Spinal cord (tissue), 10 donors: ENCODE measurements at places on chromosomes 6 and 20. TPM values are rescaled to one million over a fixed set of nuclear protein-coding genes. Genes with fewer than 3 reads are reported as not detected.
A peak's percentile ranks its signal among the peaks of the same experiment; 100 is the strongest.

DNA sequence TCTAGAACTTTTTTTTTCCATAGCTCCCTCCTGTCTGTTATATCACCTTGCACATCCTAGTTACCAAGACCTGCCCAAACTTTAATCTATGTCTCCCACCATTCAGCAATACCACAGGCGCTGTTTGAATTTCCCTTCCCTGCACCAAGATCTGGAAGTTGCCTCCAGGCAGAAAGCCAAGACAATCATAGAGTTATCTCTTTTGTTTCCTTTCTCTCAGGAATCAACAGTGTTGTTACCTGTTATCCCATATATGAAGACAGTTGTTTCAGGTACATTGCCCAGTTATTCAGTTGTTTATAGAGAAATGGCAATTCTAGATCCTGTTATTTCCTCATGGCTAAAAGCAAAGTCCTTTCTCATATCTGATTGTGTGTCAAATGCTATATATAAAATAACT lies 63.2 kb downstream of the PDSS2 start:
- no peak for DNase-seq

DNA sequence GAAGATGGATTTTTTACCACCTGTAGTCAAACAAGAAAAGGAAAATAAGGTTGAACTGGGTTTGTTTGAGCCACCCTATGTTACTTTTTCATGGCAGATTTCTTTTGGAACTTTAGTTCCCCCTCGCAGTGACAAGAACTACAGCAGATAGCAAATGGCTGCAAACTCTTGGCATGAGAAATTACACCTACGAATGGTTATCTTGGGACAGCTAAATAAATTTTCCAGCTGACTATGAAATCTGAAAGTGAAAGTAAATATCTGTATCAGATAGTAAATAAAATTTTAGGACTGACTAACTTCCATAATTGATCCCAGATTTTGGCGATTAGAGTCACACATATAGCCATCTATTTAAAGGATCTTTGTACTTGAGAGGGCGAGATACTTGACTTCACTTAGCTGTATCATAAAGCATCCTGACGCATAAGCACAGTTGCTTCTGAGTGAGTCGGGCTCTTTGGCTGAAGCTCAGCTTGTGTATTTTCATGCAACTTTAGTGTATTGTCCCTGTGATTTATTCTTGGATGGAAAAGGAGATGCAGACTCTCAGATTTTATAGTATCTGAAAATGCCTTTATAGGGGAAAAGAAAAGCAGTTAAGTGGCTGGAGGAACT lies 125.3 kb upstream of the B3GAT2 start:
- peak; percentile 17 for DNase-seq

The STK38 gene
- 34.7 TPM for polyA plus RNA-seq

DNA sequence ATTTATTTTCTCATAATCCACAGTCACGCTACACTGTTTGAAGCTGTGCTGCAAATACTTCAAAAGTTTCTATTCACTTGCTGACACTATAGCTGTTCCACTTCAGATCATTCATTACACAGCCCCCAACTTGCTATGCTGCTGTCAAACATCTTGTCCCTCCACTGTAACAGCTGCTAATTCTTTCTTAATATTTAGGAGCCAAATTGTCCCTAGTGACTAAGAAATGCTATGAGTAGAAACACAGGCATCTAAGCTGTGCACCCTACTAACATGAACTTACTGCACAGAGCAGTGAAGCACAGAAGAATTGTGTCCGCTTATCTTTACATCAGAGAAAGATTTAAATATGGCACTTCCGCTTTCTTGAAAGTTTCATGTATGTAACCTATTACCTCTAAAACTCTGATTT lies 91.3 kb downstream of the PDE10A start:
- no peak for DNase-seq

DNA sequence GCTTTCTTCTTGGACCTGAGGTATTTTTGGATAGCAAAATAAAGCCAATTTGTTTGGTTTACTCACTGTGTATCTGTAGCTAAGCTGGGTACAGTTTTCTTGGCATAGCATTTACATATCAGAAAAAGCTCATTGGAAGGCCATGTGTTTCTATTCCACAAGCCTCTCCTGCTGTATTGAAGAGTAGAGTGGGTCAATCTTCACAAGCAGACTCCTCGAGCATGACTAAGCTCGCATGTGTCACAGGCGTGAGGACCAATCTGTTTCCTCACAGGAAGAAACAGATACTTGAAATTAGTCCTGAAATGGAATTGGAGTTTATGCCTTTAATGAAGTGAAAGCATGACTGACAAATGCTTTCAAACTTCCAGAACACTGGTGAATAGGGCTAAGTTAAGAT lies 1279.0 kb upstream of the MAP3K7 start:
- DNase-seq, result no peak

The DEFB119 gene
- not detected for polyA plus RNA-seq

The SOBP gene
- 44.0 TPM for polyA plus RNA-seq

The MUCL3 gene
- polyA plus RNA-seq, result not detected

GRCh38 chr6:3522561-3523260 lies 65.9 kb upstream of the SLC22A23 start:
- DNase-seq, result no peak

DNA sequence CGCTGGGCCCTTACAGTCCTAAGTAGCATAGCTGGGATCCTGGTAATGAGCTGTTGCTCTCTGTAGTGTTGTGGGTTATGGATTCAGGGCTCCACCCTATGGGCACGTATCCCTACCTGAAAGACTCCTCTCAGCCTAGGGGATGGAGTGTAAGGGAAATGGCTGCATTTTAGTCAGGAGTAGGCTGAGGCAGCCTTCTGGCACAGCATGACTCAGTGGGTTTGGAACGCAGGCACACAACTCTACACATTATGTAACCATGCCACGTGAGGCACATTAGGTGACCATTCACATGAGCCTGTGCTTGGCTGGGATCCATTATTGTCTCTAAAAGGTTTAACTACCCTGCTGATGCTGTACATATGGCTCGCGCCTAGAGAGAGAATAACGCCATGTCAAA lies 27.8 kb downstream of the HDDC2 start:
- DNase-seq, result no peak

The RAD21L1 gene
- not detected for polyA plus RNA-seq

DNA sequence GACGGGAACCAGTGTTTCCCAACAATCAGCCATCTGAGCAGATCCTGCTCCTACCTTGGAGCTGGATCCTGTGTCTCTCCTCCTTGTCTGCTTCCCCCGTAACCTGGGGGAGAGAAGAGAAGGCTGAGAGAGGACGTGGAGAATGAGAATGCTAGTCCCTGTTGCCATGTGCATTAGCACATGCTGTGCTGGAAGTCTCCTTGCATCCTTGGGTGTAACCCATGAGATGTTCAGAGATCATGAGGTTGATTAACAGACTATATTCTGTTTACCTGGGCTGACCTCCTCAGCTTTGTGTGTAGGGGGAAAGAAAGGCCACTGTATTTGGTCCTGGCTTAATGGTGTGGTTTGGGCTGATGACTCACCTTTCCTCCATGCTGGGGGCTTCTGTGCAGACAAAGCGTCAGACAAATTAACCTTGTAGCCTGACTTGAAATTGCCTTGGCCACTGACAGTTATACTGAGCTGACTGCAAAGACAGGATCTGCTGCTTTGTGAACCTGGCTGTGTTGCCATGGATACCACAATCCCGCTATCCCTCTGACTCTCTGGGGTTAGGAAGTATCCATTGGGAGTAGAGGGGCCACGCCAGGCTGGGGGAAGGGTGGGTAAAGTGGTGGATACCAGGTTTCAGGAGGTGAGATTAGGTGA lies 243.7 kb upstream of the CHD6 start:
- DNase-seq, result no peak
